Activated CD4-positive, alpha-beta memory T cell treated with anti-CD3 and anti-CD28 coated beads, Interleukin-2, amount 10 ng/mL, durations not matched to agents 7 days and 5 days (primary cell): ENCODE measurements at places on chromosomes 5 and 9.

DNA sequence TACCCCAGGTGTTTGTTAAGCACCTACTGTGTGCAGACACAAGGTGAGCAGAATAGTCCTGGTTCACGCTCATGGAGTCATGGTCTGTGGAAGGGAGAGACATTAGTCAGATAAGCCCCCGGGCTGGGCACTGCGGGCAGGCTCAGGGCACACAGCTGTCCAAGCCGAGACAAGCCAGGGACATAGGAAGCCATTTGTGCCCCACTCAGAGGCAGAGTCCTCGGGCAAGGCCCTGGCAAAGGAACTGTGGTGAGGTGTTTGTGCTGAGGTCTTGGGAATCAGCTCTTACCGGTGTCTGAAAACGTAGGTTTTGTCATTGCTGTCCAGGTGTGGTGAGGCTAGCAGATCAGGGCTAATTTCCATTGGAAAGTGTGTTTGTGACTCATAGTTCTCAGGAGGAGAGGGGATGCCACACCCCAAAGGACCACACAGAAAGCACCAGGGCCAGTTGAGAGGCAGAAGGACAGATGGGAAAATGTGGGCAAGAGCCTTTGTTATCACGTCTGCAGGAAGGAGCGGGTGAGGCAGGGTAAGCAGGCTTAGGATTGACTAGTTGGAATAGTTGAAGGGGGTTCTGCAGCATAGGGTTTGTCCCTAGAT lies 46.1 kb upstream of the NEURL1B start:
- DNase-seq, result no peak

DNA sequence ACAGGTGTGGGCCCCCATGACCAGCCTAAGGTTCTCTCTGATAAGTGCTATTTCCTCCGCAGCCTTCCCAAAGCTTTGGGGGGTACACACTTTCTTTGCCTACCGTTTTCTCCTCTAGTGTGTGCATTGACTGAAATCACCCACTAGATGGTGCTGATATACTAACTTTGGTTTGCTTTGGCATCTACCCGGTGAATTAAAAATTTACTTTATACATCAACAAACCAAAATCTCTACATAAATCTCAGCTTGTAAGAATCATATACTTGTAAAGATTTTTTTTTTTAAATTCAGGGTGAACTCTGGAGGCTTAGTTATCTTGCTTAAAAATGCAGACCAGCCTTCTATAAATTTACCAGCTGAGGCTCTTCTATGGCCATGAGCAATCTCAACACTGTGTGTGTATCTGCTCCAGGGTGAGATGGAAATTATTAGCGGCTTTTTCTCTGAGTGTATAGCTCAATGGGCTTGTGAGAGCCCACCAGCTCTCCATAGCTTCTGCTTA lies 475.7 kb upstream of the TNC start:
- DNase-seq, result no peak

DNA sequence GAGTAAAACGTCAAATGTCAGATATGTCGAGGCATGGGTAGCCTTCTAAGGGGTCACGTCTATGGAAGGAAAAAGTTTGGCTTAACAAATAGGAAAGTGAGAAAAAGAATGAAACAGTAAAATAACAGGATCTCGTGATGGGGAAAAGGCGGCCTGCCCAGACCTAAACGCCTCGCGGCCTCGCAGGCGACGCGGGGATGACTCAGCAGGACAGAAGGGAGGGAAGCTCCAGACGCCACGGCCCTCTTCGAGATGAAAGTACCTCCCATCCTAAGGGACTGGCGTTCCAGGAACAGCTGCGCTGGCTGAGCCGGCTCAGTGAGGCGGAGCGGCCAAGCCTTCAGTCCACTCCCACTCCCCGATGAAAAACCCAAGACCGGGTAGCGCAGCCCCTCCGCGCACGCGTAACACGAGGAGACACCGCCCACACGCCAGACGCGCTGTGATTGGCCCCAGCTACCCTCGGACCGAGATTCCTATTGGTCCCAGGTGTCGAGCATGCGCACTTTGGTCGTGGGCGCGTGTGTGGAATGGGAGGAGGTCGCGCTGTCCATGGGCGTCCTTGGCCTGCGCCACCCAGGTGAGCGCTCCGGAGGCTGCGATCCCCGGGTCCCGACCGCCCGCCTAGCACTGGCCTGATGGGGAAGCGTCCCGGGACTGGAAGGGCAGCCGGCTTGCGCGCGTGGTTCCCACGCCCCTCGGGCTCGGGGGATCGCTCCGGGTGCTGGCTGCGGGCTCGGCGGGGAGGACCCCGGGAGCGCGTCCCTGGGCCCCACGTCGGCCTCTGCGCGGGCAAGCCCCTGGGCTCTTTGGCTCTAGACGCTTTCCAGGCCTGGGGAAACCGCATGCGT lies 588.5 kb downstream of the MTRR start:
- peak; percentile 72 for DNase-seq

- peak; percentile 17 for DNase-seq
Observed at GRCh38 chr5:370959-371810, 49.7 kb downstream of the AHRR start.

DNA sequence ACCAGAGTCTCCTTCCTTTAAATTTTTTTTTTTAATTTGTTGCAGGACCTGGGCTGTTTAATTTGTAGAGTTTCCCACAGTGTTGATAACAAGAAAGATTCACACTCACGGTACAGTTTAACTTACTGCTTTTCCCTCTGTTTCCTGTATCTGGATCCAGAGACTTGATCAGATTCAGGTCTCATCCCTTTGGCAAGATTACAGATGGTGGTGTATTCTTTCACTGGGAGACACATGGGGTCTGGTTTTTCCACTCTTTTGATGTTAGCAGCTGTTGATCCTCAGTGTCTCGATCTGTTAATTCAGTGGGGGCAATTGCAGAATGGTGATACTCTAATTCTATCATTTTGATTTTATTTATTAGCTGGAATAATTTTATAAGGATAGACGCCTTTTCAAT lies 75.4 kb upstream of the TNFAIP8 start:
- DNase-seq, result no peak

GRCh38 chr5:42785756-42786155 lies 25.9 kb downstream of the SELENOP start:
- DNase-seq, result no peak

GRCh38 chr9:95764533-95765319 lies 110.8 kb upstream of the ERCC6L2 start:
- no peak for DNase-seq

DNA sequence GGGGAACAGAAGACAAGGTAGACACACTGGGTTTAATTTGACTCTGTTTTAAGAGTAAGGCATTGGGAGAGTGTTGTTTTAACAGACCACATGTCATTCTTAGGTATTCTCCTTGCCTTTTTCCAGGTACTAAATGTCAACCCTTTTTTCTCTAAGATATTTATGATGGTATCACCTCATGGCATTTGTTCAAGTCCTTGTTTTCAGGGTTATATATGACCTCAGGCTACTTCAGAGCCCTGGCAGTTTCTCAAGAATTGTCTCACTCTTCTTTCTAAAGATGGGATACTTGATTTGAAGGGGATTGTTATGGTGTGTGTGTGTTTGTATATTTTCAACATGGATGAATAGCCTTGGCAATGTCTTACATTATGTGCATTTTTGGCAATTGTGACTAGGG lies 131.1 kb upstream of the ACTBL2 start:
- DNase-seq, result no peak

- no peak for DNase-seq
Observed at GRCh38 chr5:112097768-112098167, 321.3 kb downstream of the EPB41L4A start.

DNA sequence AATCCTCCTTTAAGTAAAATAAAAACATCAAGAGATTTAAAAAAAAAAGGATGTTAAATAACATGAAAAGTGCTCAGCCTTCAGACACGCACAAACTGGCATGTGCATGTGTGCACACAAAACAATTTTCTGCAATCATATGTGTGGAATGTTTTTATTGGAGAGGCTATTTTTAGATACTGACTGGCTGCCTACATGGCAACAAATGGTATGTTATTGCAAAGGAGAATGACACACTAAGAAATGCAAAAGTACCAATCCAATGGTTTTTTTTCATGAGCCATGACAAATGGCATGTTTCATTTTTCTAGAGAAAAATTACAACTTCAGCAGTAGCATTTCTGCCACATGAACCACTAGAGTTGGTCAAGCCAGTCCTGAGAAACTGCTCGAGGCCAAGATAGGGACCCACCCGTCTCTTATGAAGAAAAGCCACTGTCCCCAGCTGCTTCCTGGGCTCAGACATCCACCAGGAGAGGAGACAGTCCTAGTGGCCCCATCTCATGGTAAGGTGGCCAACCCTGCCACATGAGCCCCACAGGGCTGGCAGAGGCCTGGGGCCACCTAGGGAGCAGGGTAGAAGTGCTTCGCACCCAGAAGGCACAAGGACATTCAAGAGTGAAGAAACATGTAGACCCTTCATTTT lies 116.4 kb downstream of the MYO10 start:
- DNase-seq, result no peak

DNA sequence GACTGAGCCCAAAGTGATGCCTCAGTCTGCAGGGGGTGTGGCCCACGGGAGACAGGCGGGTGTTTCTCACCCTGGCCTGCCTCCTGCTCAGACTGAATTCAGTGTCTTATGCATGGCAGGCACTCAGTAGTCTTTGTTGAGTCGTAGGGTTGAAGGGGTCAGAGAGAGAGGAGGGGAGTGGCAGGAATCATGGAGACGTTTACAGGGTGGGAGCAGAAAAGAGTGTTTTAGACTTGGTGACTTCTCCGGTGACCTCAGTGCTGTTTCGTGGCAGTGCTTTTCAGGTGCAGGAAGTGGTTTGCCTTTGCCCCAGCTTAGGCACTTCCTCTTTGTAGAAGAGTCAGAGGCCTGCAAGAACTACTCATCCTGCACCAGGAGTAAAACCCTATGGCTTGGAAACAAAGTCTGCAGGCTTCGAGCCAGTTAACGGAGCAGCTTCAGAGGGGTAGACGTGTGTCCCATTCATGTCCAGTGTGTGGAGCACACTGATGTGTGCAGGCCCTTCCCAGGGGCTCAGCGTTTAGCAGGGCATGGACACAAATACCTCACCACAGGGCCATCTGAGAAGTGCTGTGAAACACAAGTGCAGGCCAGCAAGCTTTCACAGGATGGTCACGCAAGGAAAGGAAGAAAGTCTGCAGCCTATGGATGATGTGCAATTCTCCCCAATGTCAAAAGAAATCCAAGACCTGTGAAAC lies 24.5 kb upstream of the SEMA4D start:
- peak; percentile 88 for DNase-seq

DNA sequence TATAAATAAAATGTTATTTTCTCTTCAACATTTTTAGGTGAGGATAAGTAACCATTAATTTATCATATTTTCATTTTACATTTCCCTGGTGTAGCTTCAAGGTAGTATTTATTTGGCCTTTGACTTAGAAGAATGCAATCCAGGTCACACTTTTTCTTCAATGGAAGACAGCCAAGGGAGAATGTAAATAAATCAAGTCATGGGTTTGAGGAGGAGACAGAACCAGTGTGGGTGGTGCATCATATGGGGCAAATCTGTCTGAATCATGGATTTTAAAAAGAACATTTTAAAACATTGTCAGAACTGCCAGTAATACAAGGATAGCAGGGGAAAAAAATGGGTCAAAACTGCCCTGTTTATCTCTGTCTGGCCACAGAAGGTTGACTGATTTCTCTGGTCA lies 229.5 kb downstream of the FAM114A2 start:
- no peak for DNase-seq

DNA sequence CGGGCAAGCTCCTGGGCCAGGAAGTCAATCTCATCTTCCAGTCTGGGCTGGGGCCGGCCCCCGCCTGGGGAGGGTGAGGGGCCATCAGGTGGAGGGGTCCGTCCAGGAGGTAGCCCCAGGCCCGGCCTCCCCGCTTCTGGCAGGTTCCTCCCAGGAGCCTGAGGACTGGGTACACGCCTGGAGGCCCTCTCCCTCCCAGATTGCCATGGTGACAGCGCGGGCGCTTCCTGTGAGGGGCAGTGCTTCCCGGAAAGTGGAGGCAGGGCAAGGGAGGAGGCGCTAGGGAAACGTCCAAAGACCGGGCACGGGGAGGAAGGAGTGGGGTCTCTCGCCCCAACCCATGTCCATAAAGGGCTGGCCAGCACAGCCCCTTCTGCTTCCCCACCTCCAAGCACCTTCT lies 4.9 kb downstream of the NPDC1 start:
- DNase-seq, result no peak

DNA sequence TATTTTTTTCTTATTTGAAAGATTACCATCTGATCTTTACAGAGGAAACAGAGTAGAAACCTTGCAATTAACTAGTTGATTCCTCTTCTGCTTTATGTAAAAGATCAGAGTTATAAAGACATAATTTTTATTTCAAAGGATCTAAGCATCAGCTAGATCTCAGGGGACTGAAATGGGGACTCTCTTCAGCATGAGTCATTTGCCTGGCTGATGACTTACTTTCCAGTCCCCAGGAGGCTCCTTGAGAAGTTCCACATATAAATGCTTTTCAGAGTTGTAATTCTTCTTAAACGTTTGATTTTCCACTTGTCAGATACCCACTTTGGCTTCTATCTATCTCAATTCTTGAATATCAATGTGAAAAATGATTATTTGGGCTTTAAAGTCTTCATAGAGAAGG lies 389.4 kb downstream of the RAB3C start:
- no peak for DNase-seq

DNA sequence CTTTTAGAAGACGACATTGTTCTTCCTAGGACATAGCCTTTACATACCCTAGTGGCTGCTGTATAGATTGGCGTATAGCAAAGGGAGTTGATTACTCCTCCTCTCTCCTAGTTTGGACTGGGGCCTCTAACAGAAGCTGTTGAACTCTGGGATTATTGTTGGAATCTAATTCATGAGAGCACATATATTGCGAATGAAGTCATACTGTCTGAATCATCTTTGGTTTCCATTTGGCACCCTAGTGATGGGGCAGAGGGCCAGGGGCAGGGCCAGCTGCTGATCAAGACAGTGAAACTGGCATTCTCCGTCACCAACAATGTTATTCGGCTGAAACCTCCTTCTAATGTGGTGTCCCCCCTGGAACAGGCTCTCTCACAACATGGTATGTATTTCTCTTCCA lies 40.3 kb downstream of the NUP188 start:
- DNase-seq, result no peak

- no peak for DNase-seq
Observed at GRCh38 chr9:121067640-121068039, 7.1 kb upstream of the CNTRL start.

- no peak for DNase-seq
Observed at GRCh38 chr5:56631719-56632118, 183.6 kb upstream of the MAP3K1 start.

DNA sequence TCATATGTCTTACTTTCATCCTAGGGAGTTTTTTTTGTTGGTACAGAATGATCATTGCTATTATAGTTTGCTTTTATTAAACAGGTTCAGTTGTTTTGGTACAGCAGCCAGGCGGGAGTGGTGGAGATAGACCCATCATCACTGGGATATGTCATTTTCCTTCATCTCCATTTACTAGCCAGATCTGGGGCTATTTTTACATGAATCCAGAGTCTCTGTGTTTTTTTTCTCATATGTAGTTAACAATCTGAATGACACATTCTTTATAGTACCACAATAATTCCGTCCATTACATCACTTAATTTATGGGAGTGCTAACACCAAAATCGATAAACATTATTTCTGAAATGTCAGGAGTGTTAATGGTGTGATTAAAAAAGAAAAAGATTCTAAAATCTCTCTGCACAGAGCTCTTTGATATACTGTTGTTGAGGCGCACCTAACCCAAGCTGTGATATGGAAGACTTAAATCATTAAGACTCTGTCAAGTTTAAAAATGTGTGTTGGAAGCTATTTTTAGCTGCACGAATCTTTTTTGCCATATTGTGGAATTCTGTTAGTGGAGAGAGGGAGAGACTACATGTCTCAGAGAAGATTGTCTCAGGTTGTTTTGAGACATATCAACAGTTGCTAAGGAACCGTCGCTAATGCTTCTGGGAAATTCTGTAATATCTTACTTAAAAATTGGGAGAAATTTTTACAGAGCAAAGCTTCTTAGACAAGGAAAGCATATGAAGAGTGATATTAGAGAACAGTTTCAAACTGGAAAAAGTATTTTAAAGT lies 59.6 kb downstream of the RPS23 start:
- no peak for DNase-seq
